ENCODE measurements at places on chromosomes 13 and 19. TPM values are rescaled to one million over a fixed set of nuclear protein-coding genes. Genes with fewer than 3 reads are reported as not detected.

GRCh38 chr13:110352735-110353134, 45.7 kb downstream of the COL4A2 start:
- no peak for DNase-seq

- DNase-seq: no peak
Observed at GRCh38 chr13:66618702-66619101, 611.4 kb downstream of the PCDH9 start.

- peak; percentile 97 for DNase-seq
Observed at GRCh38 chr19:18290302-18291018, 9.0 kb upstream of the JUND start.

DNA sequence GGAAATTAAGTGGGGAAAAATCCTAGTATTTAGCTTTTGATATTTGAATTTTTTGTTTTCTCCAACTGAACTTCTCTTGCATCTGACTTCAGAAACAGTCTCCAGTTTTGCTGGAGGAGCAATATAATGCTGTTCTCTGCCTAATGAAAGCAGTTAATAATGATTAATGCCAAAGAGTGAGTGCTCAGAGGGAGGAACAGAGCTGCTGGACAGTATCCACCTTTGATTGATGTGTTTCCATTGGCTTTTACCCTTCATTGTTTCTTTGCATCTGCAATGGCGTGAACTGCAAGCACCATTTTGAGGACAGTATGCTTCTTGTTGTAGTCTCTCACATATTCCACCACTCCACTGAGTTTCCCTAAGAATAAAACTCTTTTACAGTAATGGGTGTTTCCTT, 193.4 kb downstream of the ITGBL1 start:
- DNase-seq: no peak

DNA sequence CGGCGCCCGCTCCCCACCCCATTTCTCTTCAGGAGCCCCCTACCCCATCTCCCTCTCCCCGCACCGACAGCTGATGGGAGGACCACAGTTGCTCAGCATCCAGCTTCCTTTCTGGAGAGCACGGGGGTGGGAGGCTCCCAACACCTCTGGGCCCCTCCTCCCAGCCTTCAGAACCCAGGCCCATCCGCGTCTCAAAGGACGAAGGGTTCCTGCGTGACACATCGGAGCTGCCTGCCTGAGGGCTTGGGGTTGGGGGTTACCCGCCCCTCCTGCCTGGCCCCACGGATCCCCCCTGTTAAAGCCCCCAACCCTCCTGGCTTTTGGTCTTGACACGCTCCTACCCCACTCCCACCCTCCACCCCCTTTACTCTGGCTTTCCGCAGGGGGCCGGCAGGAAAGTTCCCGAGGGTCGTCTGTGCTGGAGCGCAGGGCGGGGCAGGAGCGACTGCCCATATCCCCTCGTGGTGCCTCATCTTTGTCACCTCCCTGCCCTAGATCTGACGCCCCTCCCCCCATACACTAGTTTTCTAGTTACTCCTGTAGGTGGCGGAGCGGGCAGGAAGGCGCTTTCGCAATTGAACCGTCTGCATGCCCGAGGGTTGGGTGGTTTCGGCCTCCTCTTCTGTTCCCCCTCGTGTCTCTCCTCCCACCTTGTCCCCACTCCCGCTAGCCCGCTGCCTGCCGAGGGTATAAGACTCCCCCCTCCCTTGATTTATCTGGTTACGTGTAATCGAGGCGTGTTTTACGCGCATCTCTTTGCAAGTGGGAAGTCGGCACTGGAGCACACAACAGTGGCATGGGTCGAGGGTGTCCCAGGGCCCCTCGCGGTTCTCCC, 924 bp downstream of the TRAPPC5 start:
- peak; percentile 91 for DNase-seq

GRCh38 chr19:16875584-16876555, 12.9 kb upstream of the F2RL3 start:
- DNase-seq: no peak

DNA sequence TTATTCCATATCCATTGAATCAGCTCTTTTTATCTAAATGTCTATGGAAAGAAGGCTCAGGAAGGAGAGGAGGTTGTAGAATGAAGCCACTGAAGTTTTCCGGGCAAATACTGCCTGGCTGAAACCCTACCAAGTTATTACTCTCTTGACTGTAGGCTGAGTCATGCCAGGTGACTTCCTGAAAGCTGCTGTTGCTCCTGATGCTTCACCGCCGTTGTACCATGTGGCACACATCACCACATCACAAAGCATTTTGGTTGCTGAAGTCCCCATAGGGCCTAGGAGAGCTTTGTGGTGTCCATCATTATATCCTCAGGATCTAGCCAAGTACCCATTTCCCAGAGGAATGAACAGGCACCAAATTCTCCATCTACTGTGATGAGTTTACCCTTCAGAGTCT, 11.1 kb upstream of the TDRD12 start:
- peak; percentile 49 for DNase-seq

DNA sequence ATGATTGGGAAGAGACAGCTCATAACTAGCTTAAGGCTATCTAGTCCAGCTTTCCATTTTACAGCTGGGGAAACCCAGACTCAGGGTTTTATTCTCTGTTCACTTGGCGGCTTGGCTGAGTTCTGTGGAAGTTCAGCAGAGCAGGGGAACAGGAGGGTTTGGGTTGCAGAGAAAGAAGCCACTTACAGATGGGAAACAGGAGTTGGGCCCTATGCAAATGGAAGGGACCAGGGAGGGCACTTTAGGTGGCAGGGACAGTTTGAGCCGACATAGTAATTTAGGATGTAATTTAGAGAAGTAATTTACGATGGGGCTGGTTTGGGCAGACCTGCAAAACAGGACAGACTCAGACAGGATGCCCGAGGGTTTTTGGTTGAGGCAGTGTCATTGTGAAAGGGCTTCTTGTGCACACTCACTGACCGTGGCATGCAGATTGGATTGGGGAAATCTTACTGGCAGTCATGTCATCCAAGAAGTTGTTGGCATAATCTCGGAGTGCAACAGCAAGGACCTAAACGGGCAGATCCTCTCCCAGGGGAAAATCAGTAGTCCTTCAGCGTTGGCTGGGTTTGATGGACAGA, 47.3 kb upstream of the GPR183 start:
- DNase-seq: peak; percentile 79

Gene UBE2L5
- not detected for total RNA-seq

Gene ZNF823
- total RNA-seq: 6.3 TPM

Gene NUP58
- total RNA-seq: 82.4 TPM

Gene ZNF610
- 2.0 TPM for total RNA-seq

Gene ZSCAN1
- total RNA-seq: not detected

Gene FCHO1
- 58.4 TPM for total RNA-seq

Gene ZNF256
- total RNA-seq: 7.6 TPM

Gene KLK5
- not detected for total RNA-seq

Gene ZNF541
- 0.32 TPM for total RNA-seq
